ENCODE measurements at places on chromosomes 1 and 21.

GRCh38 chr1:244053831-244054230, 2.7 kb downstream of the ZBTB18 start:
- no peak for DNase-seq

DNA sequence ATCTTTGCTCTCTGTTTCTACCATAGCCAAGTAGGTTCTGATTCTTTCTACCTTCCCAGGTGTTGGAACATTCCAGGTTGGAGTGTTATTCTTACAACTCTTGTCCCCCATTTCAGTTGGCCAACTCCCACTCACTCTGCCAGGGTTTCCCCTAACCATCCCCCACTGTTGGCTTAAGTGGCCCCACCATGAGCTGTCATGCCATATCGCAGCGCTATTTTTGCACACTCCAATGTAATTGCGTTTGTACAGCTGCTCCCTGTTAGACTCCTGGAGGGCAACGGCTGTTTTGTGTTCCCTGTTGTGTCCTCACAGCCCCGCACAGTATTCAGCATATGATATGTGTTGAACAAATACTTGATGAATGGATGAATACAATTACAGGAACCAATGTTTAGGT, 117.7 kb upstream of the ETS2 start:
- no peak for DNase-seq

- no peak for DNase-seq
Measured at GRCh38 chr1:98323388-98323787, 338.1 kb upstream of the SNX7 start.

DNA sequence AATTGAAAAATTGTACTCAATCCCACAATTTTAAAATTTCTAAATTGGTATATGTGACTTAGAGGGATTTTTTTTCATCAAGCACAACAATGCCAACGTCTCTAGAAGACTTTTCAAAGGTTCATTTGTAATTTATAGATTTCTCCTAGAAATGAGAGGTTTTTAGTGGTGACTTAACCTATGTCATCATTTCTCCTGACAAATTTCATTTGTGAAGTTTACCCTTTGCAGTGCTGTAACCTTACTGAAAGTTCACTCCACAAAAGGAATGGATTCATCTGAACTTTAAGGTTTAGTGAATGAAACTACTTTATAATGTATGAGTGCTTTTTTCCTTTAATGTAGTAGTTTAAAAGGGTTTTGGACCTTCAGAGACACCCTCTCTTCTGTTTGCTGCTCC, 16.1 kb downstream of the RBM15 start:
- no peak for DNase-seq

DNA sequence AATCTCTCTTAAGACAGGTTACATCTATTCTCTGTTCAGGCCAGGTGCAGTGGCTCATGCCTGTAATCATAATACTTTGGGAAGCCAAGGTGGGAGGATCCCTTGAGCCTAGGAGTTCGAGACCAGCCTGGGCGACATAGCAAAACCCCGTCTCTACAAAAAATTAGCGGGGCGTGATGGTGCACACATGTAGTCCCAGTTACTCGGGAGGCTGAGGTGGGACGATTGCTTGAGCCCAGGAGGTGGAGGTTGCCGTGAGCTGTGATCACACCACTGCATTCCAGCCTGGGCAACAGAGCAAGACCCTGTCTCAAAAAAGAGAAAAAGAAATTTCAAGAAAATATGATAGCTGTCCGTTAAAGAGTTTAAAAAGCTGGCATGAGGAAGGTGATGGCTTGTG, 43.0 kb downstream of the UBE4B start:
- DNase-seq = no peak

- DNase-seq = no peak
Measured at GRCh38 chr1:194705123-194705854, 1518.9 kb upstream of the B3GALT2 start.

- no peak for DNase-seq
Measured at GRCh38 chr21:34706337-34706736, 37.5 kb downstream of the CLIC6 start.

DNA sequence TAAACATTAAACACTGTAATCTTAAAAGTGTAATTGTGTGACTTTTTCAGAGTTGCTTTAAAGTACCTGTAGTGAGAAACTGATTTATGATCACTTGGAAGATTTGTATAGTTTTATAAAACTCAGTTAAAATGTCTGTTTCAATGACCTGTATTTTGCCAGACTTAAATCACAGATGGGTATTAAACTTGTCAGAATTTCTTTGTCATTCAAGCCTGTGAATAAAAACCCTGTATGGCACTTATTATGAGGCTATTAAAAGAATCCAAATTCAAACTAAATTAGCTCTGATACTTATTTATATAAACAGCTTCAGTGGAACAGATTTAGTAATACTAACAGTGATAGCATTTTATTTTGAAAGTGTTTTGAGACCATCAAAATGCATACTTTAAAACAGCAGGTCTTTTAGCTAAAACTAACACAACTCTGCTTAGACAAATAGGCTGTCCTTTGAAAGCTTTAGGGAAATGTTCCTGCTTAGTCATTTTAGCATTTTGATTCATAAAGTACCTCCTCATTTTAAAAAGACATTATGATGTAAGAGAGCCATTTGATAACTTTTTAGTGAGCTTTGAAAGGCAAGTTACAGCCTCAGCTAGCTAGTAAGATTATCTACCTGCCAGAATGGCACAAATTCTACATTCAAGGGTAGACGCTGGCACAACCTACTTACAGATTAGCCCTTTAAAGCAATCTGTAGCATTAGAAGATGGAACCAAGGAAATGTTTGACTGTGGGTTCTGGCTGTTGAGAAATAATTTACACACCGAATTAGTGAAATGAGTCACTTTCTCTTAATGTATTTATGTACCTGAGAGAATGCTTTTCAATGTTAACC, 9.4 kb downstream of the SOD1 start:
- DNase-seq = no peak

DNA sequence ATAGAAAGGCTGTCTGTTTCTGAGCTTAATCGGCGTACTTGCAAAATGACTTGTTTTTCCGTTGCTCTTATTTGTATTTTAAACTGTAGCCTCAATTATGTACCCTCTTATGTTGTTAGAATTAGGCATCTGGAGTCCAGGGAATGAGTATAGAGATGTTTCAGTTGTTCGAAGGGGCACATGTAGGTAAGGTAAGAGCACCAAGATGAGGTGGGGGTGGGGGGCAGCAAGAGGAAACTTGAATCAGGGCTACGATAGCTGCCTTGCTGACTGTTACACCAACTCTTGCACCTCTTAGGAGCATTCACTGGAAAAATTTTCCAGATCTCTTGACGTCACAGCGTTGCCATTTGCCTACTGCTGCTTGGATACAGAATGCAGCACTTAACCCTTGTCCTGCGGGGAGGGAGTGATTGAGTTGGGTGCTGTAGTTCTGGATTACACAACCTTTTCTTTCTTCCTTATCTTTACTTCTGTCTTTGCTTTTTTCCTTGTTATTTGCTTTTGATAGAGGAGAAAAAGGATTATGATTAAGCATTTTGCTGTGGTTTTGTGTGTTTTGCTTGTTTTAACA, 3.2 kb downstream of the ATP1B1 start:
- no peak for DNase-seq

- no peak for DNase-seq
Measured at GRCh38 chr1:1986451-1987141, 17.0 kb downstream of the CFAP74 start.

- DNase-seq = no peak
Measured at GRCh38 chr21:37620401-37620800, 253.8 kb downstream of the DYRK1A start.

- DNase-seq = no peak
Measured at GRCh38 chr1:28510273-28510969, 4.6 kb downstream of the RCC1 start.

DNA sequence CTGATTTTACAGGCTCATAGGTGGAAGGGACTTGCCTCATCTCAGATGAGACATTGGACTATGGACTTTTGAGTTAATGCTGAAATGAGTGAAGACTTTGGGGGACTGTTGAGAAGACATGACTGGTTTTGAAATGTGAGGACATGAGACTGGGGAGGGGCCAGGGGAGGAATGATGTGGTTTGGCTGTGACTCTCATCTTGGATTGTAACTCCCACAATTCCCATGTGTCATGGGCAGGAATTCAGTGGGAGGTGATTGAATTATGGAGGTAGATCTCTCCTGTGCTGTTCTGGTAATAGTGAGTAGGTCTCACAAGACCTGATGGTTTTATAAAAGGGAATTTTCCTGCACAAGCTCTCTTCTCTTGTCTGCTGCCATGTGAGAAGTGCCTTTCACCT, 20.8 kb downstream of the SCYL3 start:
- DNase-seq = no peak

DNA sequence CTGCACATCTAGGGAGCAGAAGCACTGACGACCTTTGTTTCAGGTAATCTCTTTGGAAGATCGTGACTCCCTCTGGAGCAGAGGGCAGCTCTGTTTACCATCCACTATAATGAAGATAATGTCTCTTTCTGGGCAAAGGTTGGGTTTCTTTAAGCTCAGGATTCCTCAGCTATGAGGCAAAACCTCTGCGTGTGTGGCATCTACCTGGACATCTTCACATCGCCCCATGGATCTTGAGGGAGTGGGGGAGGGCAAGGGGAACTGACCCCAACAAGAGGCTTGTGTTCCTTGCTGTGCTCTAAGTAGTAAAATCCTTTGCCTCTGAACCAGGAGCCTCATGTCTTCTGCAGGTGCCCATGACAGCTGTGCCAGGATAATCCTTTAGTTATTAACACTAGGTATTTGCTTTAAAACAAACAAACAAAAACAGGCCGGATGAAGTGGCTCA, 19.6 kb downstream of the SPATA45 start:
- no peak for DNase-seq

DNA sequence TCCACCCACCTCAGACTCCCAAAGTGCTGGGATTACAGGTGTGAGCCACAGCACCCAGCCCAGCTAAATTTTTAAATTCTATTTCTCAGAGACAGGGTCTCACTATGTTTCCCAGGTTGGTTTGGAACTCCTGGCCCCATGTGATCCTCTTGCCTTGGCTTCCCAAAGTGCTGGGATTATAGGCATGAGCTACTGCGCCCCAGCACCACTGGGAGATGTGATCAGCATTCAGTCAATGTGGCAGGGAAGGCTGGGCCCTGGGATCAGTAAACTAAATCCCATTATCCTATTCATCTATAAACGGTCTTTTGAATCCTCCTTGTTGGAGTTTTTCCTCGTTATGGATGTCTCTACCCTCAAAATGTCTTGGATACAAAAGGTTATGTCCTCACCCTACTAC, 113.5 kb downstream of the PGBD5 start:
- DNase-seq = no peak

- DNase-seq = no peak
Measured at GRCh38 chr1:54976747-54977146, 3.7 kb upstream of the TMEM61 start.

GRCh38 chr21:38140207-38140903, 116.4 kb upstream of the KCNJ15 start:
- no peak for DNase-seq

DNA sequence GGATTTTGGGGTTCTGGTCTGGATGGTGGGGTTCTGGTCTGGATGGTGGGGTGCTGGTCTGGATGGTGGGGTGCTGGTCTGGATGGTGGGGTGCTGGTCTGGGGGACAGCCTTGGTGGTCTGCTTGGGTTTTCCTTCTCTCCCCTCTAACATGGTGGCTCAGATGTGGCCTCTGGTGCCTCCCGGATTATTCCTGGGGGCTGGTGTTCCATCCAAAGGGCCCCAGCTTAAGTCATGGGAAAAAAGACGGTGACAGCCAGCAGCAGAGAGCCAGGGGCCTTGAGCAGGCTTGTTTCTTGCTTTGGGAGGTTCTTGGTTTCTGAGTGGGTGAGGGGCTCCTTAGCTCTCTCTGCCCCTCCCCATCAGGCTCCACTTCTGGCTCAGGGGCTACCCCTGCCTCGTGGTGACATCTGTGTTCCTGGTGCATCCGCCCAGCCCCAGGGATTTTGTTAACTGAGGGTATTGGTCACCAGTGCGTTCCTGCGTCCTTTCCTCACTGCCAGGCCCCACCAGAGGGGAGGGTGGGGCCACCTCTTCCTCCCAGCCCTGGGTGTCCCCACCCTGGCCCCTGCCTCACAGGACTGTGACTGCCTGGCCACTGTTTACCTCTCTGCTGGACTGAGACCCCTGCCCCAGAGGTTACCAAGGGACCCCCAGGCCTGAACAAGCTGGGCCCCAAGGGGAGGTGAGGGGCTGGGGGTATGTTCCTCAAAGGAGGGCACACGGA, 43.2 kb upstream of the ACTRT2 start:
- DNase-seq = no peak

Data from activated gamma-delta T cell treated with anti-CD3 and anti-CD28 coated beads, Interleukin-2, amount 50 U/mL, for 16 hours (primary cell).